Activated T-helper 2 cell treated with anti-CD3 and anti-CD28 coated beads, Interferon-gamma antibody, Interleukin-2, Interleukin-4, amounts not matched to agents 10 μg/mL and 5 μg/mL and 100 μg/mL, durations not matched to agents 14 hours and 24 hours and 36 hours (primary cell): ENCODE measurements at places on chromosomes 12 and 14.
A peak's percentile ranks its signal among the peaks of the same experiment; 100 is the strongest.

DNA sequence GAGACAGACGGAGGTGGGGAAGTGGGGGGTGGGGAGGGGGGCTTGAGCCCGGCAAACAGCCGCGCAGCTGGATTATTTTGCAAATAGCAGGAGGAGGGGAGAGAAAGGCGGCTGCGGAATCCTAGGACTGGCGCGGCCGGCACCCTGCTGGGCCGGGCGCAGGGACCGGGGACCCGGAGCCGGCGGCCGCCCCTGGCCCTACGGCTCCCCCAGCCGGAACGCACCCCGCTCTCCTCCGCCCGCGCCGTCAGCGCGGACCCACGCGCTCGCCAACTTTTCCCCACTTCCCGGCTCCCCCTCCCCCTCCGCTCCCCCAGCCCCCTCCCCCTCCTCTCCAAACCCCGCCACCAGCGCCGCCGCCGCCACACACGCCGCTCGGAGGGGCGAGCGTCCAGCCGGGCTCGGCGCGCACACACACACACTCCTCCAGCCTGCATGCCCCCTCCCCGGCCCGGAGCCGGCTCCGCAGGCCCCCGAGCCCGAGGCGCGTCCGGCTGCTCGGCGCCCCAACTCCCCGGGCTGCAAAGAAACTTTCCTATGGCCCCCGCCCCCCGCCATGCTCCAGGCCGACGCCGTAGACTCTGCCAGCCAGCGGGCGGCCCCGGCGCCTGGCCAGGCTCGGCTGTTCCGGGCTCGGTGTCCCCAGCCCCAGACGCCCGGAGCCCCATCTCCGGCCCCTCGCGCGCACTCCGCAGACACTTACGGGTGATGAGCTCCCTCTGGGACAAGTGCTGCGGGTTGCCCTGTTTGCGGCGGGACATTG is 1.4 kb downstream of the BCL11B start:
- peaks cover 3% of the 10 kb centered on the region for H3K27me3 ChIP-seq
- H3K4me1 ChIP-seq, result peaks cover 45% of the 10 kb centered on the region

GRCh38 chr12:88035907-88036289 is 6.7 kb upstream of the C12orf50 start:
- H3K36me3 ChIP-seq, result peaks cover 38% of the 10 kb centered on the region
- no peak for DNase-seq
- no peaks in the 10 kb centered on the region for H3K27me3 ChIP-seq

GRCh38 chr12:64450711-64451486 is 1.0 kb upstream of the TBK1 start:
- peaks cover 39% of the 10 kb centered on the region for H3K4me1 ChIP-seq
- H3K27ac ChIP-seq, result peak overlapping the region; percentile 87
- no peaks in the 10 kb centered on the region for H3K27me3 ChIP-seq
- H3K36me3 ChIP-seq, result peaks cover 42% of the 10 kb centered on the region
- DNase-seq, result no peak
- H3K4me3 ChIP-seq, result peak overlapping the region; percentile 92

DNA sequence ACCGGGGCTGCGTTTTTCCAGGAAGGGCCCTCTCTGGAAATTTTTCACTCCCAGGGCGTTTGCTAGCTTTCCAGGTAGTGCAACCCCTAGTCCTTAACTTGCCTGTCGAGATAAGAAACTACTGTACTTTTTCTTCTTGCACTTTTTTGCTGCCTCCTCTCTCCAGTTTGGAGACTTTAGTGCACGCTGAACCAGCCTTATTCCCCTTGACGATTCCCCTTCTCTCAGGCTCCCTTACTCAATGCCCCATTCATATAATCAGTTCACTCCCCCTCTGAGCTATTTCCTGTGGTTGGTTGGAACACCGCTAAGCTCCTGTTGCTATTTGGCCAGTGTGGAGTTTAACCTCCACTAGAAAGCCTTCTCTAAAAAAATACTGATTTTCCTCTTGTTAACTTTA is 682 bp downstream of the CREBL2 start:
- H3K27ac ChIP-seq, result peak overlapping the region; percentile 88
- peaks cover 26% of the 10 kb centered on the region for H3K36me3 ChIP-seq
- H3K4me1 ChIP-seq, result peaks cover 47% of the 10 kb centered on the region
- DNase-seq, result no peak

DNA sequence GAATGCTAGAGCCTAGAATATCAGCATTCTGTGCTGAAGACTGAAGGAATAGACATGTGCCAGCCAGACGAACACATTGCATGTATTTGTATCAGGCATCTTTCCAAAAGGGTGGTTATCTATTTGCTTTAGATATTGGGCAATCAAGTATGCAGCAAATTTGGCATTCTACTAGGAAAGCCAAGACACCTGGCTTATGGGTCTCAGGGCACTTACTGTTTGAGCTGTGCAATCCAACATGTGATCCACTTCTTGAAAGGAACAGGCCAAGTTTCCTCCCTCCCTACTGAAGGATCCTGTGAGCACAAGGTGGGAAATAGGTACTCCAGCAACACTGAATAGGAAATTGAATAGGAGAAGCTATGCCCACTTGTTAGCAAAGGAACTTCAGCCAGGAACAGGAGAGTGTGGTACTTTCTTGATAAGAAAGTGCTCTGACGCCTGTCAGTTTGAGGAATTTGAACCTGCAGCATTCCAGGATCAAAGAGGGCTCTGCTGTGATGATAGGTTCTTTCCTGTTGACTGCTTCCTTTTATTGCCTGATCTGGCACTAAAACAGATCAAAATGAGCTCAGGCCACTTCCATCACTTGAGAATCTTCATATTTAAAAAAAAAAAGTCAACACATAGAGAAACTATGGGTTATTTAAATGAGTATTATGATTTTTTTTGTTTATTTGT is 20.6 kb downstream of the OR6S1 start:
- H3K27me3 ChIP-seq, result peaks cover 22% of the 10 kb centered on the region
- H3K27ac ChIP-seq, result no peak overlapping the region
- peaks cover 3% of the 10 kb centered on the region for H3K36me3 ChIP-seq
- no peak overlapping the region for H3K4me3 ChIP-seq
- H3K4me1 ChIP-seq, result peaks cover 43% of the 10 kb centered on the region

- peak overlapping the region; percentile 95 for H3K27ac ChIP-seq
- no peak for DNase-seq
- H3K36me3 ChIP-seq, result no peaks in the 10 kb centered on the region
- H3K27me3 ChIP-seq, result no peaks in the 10 kb centered on the region
- H3K4me3 ChIP-seq, result no peak overlapping the region
Measured at GRCh38 chr14:24693983-24694382, 60.0 kb upstream of the GZMB start.

- no peaks in the 10 kb centered on the region for H3K27me3 ChIP-seq
- H3K4me1 ChIP-seq, result no peaks in the 10 kb centered on the region
- H3K27ac ChIP-seq, result no peak overlapping the region
- DNase-seq, result no peak
- no peak overlapping the region for H3K4me3 ChIP-seq
Measured at GRCh38 chr14:101031721-101032120, 128.2 kb upstream of the RTL1 start.

DNA sequence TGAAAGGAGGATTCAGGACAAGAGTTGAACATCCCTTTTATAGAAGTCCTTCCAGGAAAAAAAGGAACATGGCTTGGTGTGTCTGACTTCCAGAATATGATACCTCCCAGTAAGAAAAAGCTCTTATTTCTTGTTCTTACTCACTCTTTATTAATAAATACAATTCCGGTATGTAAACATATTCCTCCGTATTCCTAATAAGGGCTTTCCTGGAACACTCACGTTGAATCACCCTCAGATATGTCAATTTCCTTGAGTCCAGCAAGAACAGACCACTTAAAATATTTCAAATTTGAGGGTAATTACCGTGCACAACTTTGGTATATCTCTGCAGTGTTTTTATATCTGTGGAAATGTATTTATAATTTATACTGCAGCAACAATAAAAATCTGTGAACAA is 385.6 kb downstream of the SYT1 start:
- no peaks in the 10 kb centered on the region for H3K36me3 ChIP-seq
- H3K27ac ChIP-seq, result no peak overlapping the region
- H3K4me1 ChIP-seq, result no peaks in the 10 kb centered on the region
- H3K27me3 ChIP-seq, result no peaks in the 10 kb centered on the region
- no peak for DNase-seq
- no peak overlapping the region for H3K4me3 ChIP-seq

GRCh38 chr12:51341251-51342007 is 5.0 kb downstream of the CELA1 start:
- no peaks in the 10 kb centered on the region for H3K36me3 ChIP-seq
- H3K27me3 ChIP-seq, result no peaks in the 10 kb centered on the region
- no peak overlapping the region for H3K4me3 ChIP-seq
- H3K27ac ChIP-seq, result no peak overlapping the region
- peaks cover 11% of the 10 kb centered on the region for H3K4me1 ChIP-seq

DNA sequence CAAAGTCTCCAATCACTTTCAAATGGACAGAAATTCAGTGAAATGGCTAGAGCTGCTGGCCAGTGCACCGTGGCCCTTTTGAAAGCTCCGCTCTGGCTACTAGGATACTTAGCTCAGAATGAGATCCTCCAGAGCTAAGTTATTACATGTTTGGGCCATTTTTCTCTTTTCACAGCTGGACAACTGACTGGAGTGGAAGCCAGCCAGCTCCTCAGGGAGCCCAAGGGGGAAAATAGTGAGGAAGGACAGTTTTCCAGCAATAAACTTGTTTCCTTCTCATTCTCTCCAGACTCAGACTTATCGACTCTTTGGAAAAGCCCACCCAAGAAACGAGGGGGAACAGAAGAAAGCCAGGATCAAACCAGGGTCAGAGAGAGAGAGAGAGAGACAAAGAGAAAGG is 266.0 kb downstream of the KSR2 start:
- no peak overlapping the region for H3K27ac ChIP-seq
- no peaks in the 10 kb centered on the region for H3K27me3 ChIP-seq
- no peak overlapping the region for H3K4me3 ChIP-seq
- DNase-seq, result no peak

- H3K4me3 ChIP-seq, result no peak overlapping the region
- no peaks in the 10 kb centered on the region for H3K36me3 ChIP-seq
- peaks cover 10% of the 10 kb centered on the region for H3K4me1 ChIP-seq
- peaks cover 7% of the 10 kb centered on the region for H3K27me3 ChIP-seq
- H3K27ac ChIP-seq, result no peak overlapping the region
Measured at GRCh38 chr12:52199294-52199919, 7.6 kb upstream of the KRT80 start.

DNA sequence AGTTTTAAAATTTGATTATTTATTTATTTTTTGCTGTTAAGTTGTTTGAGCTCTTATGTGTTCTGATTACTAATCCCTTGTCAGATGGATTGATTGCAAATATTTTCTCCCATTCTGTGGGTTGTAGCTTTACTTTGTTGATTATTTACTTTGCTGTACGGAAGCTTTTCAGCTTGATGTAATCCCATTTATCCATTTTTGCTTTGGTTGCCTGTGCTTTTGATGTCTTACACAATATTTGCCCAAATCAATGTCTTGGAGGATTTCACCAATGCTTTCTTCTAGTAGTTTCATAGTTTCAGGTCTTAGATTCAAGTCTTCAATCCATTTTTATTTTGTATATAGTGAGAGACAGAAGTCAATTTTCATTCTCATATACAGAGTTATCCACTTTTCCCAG is 56.5 kb upstream of the PCNX4 start:
- H3K4me1 ChIP-seq, result no peaks in the 10 kb centered on the region
- DNase-seq, result no peak
- H3K27me3 ChIP-seq, result peaks cover 3% of the 10 kb centered on the region
- H3K4me3 ChIP-seq, result no peak overlapping the region

DNA sequence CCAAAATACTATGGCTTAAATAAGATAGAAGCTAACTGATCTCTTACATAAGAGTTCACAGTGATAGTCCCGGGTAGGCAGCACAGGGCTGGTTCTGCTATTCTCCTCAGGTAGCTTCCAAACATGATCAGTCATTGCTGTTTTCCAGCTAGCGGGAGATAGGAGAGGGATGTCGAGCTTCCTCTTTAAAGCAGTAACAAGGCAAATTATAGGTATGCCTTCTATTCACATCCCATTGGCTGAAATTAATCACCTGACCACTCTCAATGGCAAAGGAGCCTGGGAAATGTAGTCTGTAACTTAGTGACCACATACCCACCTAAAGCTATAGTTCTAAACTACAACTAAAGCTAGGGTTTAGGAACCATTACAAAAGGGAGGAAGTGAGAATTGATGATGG is 34.5 kb upstream of the VRK1 start:
- peaks cover 3% of the 10 kb centered on the region for H3K4me1 ChIP-seq
- no peak overlapping the region for H3K27ac ChIP-seq
- H3K27me3 ChIP-seq, result peaks cover 19% of the 10 kb centered on the region

DNA sequence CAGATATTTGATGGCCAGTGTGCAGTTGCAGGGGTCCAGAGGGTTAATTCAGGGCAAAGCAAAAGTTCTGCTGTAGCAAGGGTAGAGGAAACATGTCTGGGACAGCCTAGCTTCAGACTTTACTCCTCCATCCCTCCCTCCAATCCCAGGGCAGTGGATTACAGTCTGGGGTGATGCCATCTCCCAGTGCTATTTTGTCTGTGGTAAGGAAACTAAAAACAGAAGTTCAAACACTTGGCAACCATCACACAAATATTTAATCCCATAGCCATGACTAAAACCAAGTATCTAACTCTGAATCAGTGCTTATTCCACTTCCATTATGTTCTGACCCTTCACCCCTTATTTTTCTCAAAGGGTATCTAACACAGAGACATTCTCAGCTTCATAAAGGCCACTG is 61.8 kb downstream of the PIK3C2G start:
- DNase-seq, result no peak
- H3K4me3 ChIP-seq, result no peak overlapping the region
- H3K27ac ChIP-seq, result no peak overlapping the region
- no peaks in the 10 kb centered on the region for H3K4me1 ChIP-seq

DNA sequence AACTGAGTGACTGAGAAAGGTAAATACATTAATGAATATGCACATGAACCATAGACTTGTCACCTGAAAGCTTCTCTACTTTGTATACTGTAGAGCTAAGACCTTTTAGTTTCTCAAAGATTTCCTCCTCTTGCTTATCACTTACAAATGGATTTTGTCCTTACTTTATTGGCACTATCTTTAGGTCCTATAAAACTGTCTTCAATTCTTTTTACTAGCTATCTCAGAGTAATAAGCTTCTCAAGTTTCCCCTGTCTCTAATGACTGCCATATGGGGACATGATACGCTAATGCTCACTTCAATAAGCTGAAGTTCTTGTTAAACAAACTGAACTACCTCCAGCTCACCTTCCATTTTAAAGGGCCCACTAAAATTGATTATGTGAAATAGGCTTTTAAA is 468.2 kb upstream of the CCDC196 start:
- H3K36me3 ChIP-seq, result no peaks in the 10 kb centered on the region
- H3K27ac ChIP-seq, result no peak overlapping the region
- H3K4me1 ChIP-seq, result no peaks in the 10 kb centered on the region
- H3K27me3 ChIP-seq, result peaks cover 8% of the 10 kb centered on the region
- H3K4me3 ChIP-seq, result no peak overlapping the region

DNA sequence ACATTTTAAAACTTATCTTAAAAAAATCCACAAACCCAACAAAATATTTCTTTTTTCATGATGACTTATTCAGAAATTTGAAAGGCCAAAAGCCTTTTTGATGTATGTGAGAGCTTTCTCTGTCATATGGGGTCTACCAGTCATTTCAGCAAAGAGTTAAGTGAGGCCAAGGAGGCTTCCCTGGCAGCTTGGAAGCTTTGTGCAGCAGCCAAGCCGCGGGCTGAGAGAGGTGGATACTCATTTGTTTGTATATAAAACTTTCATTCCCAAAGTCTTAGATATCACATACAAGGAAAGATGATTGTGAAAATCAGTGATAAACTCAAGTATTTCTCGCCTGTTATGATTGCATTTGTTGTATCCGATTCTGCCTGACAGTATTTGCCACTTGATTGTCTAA is 48.5 kb upstream of the RNU6-8 start:
- no peak overlapping the region for H3K27ac ChIP-seq
- no peak for DNase-seq
- no peaks in the 10 kb centered on the region for H3K4me1 ChIP-seq
- no peaks in the 10 kb centered on the region for H3K36me3 ChIP-seq
- no peaks in the 10 kb centered on the region for H3K27me3 ChIP-seq
- H3K4me3 ChIP-seq, result no peak overlapping the region

- H3K27ac ChIP-seq, result peak overlapping the region; percentile 27
- no peak for DNase-seq
- H3K4me3 ChIP-seq, result peak overlapping the region; percentile 80
Measured at GRCh38 chr12:130818272-130818634, 20.8 kb downstream of the STX2 start.
